ENCODE measurements at places on chromosomes 6 and 20.

- DNase-seq, result peak; percentile 37
Observed at GRCh38 chr6:144219056-144219685, 66.0 kb upstream of the UTRN start.

DNA sequence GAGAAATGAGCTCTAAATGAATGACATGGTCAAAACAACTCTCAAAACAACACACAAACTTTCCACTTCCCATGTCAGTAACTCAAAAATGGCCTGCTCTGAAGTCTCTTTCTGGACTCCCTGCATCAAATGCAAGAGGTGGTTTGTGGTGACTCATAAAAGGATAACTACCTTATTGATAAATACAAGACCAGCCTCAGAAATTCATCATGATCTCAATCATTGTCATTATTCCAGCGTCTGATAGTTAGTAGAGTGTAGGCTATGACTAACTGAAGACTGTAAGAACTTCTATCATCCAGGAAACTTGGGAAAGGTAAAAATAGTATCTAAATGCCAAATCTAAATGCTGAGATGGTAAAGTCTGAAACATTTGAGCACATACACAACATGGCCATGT is 369.4 kb downstream of the BMP2 start:
- DNase-seq, result no peak

DNA sequence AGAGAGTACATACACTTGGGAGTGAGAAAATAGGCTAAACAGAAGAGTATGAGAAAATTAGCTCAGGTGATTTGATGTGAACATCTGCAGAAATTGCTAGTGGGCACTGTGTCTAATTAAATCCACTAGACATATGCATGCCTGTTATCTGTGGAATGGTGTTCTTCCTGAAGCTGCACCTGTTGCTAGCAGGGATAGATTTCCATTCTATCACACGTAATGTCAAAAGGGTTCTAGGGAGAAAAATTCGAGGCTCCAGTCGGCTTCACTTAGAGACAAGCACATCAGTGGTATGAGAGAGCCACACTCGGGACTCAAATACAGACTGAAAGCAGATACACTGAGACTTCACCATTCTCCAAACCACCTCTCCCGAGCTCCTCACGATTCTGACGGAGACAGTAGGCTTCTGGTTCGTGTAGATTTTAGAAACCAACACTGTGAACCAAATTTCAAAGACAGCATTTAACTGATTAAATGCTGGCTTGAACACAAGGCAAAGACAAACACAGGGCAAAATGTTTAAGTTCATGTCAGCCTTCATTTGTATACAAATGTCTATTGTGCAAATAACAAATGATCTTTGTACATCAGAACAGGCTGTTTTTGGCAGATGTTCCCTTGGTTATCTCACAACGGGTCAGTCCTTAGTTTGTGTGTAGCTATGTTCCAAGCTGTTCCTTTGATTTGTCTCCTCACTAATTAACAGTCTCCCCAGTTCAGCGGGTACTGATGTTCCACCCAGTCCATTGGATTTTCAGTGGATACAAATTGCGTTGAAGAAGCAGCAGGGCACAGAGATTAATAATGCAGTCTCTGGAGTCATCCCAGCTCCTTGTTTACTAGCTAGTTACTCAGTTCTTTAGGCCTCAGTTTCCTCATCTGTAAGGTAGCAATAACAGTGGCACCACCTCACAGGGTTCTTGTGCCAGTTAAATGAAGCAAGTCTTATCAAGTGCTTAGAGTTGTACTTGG is 131.0 kb upstream of the IFNGR1 start:
- DNase-seq, result no peak

DNA sequence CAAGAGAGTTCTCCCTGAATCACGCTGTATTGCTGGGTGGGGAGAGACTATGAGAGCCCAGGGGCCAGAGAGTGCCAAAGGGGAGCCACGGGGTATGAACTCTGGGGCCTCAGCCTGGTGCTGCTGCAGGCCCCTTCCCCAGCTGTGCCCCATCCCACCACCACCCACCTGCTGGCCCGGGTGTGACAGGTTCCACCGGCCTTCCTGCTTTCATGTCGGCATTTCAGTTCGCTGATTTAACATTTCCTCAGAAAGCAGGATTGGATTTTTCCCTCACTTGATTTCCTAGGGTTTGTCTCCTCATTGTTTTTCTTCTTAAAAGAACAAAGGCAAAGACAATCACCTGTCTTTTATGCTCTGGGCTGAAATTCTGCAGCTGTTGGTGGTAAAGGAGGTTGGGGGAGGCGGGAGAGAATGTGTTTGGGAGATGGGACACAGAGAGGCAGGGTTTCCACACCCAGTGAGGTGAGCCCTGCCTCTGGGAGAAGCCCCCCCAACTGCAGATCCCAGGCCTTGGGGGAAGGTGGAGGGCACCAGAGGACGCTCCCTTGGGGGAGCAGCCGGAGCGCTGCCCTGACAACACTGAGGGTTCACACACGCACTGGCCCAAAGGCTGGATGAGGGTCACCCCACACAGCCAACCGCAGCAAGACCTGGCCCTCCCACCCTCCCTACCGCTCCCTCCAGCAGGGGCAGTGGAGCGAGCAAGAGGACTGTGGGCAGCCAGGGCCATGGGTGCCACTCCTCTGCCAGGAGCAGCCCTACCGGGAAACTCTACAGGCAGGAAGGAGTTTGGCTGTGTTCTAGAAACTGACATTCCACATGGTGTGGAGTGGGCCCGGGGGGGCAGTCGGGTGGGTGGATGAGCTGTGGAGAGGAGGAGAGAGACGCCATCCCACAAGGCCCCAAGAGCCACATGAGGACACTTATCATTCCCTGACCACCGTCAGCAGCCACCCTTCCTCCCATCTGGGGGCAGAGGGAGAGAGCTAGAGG is 10.5 kb upstream of the MLN start:
- no peak for DNase-seq

DNA sequence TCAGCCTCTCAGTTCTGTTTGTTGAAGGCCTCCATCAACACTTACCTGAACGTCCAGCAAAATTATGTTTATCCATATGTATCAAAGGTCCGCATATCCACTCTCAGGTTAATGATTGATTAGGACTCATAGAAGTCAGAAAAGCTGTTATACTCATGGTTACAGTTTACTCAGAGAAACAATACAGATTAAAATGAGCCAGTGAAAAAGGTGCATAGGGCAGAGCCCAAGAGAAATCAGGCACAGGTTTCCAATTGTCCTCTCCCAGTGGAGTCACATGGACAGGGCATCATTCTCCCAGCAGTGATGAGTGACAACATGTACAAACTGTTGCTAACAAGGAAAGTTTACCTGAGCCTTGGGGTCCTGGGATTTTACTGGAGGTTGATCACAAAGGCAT is 36.2 kb downstream of the THEMIS start:
- no peak for DNase-seq

DNA sequence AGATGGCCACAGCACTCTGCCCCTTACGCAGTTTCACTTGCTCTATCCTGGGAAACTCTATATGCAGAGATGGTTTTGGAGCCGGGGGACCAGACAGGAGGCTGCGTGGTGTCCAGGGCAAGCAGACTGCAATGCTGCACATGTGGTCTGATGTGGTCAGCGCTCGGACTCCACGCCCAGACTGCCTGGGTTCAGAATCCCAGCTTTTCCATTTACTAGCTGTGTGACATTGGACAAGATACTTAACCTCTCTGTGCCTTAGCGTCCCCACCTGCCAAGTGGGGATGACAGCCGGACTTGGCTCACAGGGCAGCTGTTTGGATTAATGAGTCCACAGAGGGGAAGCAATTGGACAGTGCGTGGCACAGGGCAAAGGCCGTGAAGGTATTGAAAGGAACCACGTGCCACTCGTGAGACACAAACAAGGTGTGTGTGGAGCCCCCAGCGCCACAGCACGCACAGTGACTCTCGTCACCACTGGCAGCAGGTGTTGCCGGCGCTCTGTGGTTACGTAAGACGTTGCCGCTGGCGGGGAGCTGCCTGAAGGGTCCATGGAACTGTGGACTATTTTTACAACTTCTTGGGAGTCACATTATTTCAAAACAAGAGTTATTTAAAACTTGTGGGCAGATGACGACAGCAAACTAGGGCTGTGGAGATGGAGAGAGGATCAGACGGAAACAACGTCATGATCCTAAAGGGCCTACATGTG is 201.4 kb downstream of the PREX1 start:
- DNase-seq, result no peak

DNA sequence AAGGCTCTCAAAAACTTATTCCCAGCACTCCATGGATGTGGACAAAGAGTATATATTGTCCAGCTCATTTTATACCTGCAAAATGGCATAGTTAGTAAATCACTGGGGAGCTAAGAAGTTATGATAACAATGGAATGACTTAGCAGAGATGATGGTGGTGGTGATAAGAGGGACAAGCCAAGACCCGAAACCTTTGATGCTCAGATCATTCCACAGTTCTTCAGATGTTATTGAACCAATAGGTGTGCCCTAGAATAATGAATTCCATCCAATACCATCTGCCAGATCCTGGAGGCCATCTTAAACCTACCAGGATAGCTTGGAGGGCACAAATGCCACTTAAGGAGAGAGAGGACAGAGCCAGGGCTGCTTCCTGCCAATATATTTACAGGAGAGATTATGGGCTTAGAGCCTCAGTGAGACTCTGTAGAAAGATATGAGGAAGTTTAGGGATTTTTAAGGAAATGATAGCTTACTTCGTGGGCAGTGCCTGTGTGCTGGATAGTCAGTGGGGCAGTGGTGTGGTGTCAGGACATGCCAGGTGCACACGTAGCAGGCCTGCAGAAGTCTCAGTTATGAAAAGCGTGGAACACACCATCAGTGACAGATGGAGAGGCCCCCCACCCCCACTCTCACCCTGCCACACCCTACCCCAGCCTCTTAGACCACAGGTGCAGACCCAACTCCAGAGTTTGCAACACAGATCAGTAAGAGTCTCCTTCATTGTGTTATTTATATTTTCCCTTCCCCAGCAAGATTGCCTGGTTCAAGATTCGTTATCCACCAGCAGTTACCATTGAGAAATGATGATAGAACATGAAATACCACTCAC is 209.7 kb upstream of the SUPT3H start:
- DNase-seq, result no peak

DNA sequence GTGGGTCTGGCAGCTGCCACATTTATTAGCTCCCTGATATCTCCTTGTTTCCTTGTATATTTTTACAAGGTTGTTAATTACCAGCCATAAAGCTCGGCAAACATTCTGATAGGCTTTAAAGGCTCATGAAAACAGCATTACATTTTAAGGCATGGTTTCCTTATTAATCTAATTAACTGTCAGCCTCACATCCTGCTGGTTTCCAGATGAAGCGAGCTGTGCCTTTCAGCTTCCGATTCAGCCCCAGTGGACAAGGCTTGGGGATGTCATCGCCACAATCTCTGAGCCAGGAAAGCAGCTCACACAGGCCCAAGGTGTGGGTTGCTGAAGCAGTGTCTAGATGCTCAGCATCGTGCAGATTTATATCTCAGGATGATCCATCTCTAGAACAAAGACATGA is 66.0 kb upstream of the RALY start:
- DNase-seq, result no peak

DNA sequence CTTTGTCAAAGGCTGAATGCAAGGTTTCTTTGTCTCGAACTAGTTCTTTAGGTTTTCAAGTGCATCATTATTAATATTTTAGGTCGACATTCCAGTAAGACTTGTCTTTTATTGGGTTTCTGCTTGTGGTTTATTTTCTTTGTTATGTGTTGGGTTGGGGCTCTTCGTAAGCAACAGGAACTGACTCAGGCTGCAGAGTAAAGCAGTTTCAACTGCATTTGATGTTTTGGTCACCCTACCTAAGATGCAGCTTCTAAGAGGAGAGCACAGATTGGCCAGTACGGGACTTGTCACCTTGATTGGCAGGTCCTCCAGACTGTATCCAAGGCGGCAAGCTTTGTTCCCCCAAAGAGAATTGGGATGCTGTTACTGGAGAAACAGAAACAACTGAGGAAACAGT is 149.5 kb upstream of the SULF2 start:
- no peak for DNase-seq

DNA sequence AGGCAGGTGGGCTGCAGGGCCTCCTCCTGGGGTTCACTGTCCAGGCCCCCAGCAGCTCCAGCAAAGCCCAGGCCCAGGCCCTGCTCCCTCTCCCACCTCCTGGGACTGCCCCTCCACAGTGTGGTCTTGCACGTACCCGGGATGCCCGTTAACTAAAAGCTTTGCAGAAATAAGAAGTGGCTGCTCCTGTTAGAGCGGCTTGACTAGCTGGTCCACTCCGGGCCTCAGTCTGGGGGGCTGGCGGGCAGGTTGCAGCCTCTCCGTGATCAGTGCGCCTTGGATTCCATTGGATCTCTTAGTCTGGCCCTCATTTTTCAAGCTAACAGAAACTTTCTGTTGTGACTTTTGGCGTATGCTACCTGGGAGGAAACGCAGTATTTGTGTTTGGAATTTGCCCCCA is 26.9 kb downstream of the SLCO4A1 start:
- DNase-seq, result no peak

DNA sequence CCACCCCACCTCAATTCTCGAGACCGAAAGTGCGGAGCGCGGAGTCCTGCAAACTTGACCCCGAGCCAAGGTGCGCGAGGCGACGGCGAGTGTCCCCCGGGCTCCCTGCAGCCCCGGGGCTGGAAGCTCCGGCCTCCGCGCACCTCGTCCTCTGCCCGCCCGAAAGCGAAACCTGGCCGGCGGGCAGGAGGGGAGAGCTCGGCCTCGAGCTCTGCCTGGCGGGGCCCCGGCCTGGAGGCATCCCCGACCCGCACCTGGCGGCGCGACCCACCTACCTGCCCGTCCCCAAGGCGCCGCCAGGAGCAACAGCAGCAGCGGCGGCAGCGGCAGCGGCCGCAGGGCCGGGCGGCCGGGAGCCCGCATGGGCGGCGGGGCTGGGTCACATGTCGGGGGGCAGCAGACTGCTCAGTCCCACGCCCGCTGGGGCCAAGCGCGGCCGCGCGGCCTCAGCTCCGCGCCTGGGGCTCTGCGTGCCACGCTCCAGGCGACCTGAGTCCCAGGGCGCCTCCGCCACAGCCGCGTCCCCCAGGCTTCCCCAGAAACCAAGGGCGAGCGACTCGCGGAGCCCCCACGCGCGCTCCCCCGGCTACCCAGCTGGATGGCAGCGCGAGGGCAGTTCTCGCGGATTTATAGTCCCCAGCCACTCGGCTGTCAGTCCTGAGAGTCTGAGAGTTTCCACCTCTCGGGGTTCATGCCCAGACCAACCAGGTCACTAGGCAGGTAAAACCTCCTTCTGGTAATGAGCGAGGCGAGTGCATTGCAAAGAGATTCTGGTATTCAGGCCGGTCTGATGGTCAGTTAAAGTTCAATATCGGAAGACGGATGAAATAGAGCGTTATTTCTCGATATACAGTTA is at the start of gene IL20RA:
TSS of gene IL20RA (minus strand) at position 600 of the 856 bp plus-strand sequence. CDS start at position 363, 237 bp downstream.
- peak; percentile 30 for DNase-seq

GRCh38 chr6:39524007-39524406 is 201.2 kb downstream of the KIF6 start:
- no peak for DNase-seq

GRCh38 chr20:63059684-63060056 is 52.9 kb upstream of the BHLHE23 start:
- DNase-seq, result no peak
